ENCODE measurements at places on chromosomes 1 and 21. TPM values are rescaled to one million over a fixed set of nuclear protein-coding genes. Genes with fewer than 3 reads are reported as not detected.

SPRR4 gene
- not detected for total RNA-seq

DNAH14 gene
- 4.8 TPM for total RNA-seq

DYNLT5 gene
- total RNA-seq: 1.7 TPM

NGF gene
- total RNA-seq: 5.2 TPM

CD1D gene
- total RNA-seq: 5.1 TPM

RC3H1 gene
- total RNA-seq: 37.0 TPM

LCE1B gene
- total RNA-seq: not detected

CHD5 gene
- total RNA-seq: 0.13 TPM

USP33 gene
- total RNA-seq: 97.9 TPM

PCP4L1 gene
- total RNA-seq: 0.22 TPM

OR2M5 gene
- not detected for total RNA-seq

CFHR5 gene
- total RNA-seq: not detected

HFM1 gene
- total RNA-seq: 0.84 TPM

SMCP gene
- not detected for total RNA-seq

E2F2 gene
- total RNA-seq: 0.29 TPM

CAPN8 gene
- not detected for total RNA-seq

All from mesenteric fat pad (tissue), 1 donor.